ENCODE measurements at places on chromosomes 1 and 21.

GRCh38 chr1:229203030-229203751 lies 67.7 kb upstream of the RAB4A start:
- no peak for DNase-seq

- no peak for DNase-seq
These were observed 49.9 kb downstream of the DISC1 start for GRCh38 chr1:231676487-231676886.

DNA sequence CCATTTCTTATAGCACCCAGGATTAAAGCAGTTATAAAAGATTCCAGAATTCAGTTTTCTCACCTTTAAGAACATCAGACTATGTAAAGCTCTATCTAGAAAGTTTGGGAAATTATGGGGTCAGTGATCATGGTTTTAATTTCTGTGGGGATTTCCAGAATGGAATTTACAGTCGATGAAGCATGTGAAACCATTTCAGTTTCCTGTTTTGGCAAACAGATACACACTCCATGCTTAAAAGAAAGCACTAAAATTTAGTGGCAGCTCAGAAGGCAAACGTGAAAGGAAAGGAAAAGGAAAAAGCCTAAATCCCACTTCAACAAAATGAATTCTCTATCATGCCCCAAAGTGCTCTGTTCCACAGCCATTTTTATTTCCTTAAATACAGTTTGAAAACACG lies 60.4 kb downstream of the FYB2 start:
- DNase-seq: no peak

GRCh38 chr1:28010969-28011368 lies 51.2 kb downstream of the XKR8 start:
- no peak for DNase-seq
